Fibroblast of lung (primary cell): ENCODE measurements at places on chromosomes 6 and 20. TPM values are rescaled to one million over a fixed set of nuclear protein-coding genes. Genes with fewer than 3 reads are reported as not detected.

Gene CD83
- total RNA-seq = 1.3 and 5.0 TPM in 2 replicates

DNA sequence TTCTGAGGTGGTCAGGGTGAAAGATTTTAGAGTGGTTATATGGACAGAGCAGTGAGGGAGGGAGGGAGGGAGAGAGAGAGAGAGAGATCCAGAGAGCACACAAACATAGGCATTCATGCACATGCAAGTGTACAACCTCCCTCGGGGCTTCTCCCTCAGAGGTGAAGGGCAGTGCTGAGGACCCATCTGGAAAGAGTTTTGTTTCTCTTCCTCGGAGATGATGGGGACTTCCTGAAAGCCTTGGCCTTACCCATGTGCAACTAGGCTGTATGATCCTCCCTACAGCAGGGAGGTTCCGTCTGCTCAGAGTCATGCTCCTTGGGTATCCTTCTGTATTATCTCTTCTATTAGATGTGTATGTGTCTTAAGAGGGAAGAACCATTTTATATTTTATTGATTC, 21.4 kb upstream of the TSPYL1 start:
- no peak for DNase-seq

GRCh38 chr6:166860392-166860791, 96.0 kb downstream of the RNASET2 start:
- DNase-seq = no peak

Gene NEURL2
- 7.1 and 8.0 TPM in 2 replicates for total RNA-seq

- no peak for DNase-seq
Observed at GRCh38 chr6:8749465-8749864, 314.1 kb upstream of the SLC35B3 start.
